ENCODE measurements at places on chromosomes 16 and 17.

- DNase-seq: no peak
Measured at GRCh38 chr16:54655121-54655590, 275.5 kb upstream of the IRX5 start.

DNA sequence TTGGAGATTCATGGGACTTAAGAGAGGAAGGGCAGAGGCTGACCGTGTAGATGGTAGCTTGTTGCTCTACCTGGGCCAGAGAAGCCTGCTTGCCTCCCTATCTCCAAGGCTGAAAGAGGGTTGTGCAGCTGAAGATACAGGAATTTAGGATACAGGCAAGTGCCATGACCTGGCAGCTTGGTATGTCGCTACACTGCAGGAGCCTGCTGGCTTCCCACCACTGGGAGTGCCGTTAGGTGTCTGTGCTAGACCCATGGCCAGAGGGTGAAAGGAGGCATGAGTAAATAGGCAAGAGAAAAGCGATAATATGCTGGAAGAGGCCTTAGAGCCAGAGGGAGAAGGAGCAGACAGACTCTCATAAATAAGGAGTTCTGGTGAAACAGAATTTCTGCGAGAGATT is 10.6 kb downstream of the NAA60 start:
- no peak for DNase-seq

DNA sequence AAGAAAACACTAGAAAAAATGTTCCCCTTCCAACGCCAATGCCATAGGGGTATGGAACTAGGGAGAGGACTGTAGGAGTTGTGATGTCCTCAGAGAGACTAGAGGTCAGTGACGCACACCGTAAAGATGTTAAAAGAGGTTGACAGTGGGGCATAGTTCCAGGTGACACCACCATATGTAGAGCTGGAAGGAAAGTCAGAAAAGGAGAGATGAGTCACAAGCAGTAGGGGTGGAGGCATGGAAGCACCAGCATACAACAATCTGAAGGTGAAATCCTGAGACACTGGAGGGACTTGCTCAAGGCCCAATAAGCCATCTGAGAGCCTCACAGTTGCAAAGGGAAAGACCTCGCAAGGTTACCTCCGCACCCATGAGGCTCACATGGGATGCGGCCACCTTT is 76.0 kb downstream of the ZNF18 start:
- DNase-seq: no peak

- DNase-seq: no peak
Measured at GRCh38 chr17:17633310-17633709, 41.8 kb upstream of the PEMT start.

GRCh38 chr17:81518785-81519283 is 6.2 kb upstream of the ACTG1 start:
- DNase-seq: no peak

DNA sequence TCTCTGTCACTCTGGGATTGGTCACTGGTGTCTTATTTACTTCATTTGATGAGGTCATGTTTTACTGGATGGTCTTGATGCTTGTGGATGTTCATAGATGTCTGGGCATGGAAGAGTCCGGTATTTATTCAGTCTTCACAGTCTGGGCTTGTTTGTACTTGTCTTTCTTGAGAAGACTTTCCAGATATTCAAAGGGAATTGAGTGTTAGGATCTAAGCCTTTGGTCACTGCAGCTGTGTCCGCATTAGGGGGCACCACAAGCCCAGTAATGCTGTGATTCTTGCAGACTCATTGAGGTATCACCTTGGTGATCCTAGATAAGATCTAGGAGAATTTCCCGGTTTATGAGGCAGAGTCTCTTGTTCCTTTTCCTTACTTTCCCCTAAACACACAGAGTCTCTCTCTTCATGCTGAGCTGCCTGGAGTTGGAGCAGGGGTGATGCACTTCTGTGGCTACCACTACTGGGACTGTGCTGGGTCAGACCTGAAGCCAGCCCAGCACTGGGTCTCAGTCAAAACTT is 214.7 kb downstream of the SPECC1 start:
- no peak for DNase-seq

DNA sequence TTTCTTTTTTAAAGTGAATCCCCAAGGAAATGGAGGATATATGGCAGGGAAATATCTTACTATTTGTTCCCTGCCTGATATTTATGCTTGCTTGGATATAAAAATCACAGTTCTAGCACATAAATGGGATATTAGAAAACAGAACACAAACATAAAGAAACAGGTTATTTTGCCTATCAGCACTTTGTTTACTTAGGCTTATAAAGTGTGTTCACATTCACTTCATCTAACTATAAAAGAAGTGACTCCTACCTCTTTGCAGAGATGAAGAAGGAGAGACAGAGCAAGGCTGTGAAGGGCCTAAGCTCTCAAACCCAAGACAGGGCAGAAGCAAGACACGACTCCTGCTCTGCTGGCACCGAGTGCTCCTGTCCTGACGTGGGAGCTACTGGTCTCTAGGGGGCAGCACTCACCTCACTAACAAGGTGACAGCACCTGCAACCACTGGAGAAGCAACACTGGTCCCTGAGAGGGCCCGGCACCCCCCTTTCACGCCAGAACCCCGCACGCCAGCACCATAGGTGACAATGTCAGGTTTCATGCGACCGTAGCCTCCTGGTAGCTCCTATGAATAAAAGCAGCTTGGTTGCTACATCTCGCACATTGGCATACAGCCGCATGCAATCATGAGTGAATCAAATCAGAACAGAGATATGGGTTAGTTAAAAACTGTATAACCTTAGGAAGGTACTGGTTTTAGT is 32.0 kb downstream of the MBTPS1 start:
- DNase-seq: no peak

DNA sequence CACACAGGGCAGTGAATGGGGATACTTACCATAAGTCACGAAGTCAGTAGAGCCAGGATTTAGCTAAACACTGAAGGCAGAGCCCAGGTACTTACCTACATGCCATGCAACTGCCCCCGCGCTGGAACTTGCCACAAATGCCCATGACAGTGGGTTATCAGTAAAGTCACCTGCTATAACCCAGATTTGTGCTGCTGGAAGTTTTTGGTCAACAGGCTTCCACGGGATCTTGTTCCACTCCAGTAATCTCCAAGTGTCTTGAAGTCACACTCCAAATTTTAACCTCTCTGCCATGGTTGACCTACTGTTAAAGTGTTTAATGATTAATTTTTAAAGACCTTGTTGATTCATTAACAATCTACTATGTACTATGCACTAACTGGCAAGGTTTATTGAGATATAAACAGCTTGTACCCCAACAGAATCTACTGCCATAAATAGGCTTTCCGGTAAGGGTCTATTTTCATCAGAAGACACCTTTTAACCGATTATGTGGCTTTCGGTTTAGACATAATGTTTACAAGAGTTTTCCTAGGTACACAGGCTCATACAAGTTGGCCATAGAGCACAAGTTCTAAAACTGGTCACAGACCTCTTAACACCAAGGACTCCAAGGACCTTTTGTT is 6.3 kb upstream of the SLC5A11 start:
- no peak for DNase-seq

GRCh38 chr16:70699696-70700095 is 13.8 kb upstream of the MTSS2 start:
- DNase-seq: no peak

DNA sequence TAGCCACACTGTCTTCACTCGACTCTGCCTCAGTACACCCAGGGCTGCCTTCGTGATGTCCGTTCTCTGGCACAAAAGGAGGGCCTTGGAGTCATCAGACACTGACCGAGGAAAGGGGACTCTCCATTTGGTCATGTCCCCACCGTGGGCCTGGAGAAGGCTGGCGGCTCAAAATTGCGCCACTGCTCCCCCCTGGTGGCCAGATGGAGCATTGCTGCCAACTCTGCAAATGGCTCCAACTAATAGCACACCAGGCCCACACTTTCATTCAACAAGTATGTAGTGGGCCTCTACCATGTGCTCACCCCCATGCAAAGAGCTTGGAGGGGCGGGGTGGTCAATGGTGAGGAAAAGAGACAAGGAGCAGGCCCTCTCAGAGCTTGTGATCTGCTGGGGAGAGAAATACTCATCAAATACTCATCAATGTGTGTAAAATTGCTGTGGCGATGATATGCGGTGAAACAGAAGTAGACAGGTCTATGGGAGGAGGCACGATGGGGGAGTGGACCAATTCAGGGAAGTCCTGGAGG is 5.2 kb upstream of the GRIN2C start:
- no peak for DNase-seq

- DNase-seq: no peak
Measured at GRCh38 chr17:40515011-40515410, 13.6 kb upstream of the TNS4 start.

- no peak for DNase-seq
Measured at GRCh38 chr16:19131825-19132218, 18.1 kb downstream of the ITPRIPL2 start.

DNA sequence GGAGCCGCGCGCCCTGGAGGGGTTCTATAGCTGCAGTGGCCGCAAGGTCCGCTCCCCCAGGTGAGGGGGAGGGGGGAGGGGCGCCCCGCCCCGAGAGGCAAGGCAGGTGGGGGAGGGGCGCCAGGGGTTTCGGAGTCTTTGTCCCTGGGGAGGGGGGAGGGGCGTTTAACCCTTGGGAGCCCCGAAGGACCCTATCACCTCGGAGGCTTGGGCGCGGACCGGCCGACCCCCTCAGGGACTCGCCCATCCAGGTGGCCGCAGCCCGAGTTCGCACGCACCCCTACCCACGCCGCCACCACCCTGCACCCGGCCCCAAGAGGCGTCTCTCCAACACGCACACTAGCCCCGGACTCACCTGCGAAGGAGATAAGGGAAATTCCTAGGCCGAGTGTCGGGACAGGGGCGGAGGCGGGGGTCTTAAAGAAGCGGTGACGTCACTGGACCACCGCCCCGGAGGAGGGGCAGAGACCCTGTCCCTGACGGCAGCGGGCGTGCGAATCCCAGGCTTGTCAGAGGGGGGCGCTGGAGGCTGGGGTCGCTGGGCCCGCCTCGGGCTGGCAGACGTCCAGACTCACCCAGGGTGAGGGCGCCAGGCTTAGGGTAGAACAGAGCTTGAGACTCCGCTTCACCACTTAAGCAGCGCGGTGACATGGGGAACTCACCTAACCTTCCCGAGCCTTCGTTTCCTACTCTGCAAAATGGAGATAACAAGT is at the start of gene CLDN6:
Gene CLDN6, minus strand, starts transcription at position 390 of the 713 bp plus-strand sequence. CDS start 2,162 bp downstream, outside the sequence.
- DNase-seq: no peak

GRCh38 chr16:77290451-77291115 is 91.4 kb downstream of the SYCE1L start:
- DNase-seq: no peak

DNA sequence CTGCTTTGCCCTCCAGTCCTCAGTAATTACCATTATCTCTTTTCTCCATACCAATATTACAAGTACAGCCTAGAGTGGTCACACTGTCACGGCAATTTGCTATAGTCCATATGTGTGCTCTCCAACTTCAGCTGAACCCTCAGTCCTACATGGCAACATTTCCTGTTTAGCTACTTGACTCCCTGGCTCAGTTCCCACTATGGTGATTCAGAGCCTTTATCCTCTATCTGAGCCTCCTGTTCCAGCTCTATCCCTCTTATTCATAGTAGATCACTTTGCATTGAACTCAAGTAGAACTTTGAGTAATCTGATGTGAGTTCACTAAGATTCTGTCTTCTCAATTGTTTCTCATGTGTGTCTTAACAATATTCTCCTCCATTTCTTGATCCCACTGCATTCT is 43.7 kb upstream of the GOSR1 start:
- DNase-seq: peak; percentile 47

DNA sequence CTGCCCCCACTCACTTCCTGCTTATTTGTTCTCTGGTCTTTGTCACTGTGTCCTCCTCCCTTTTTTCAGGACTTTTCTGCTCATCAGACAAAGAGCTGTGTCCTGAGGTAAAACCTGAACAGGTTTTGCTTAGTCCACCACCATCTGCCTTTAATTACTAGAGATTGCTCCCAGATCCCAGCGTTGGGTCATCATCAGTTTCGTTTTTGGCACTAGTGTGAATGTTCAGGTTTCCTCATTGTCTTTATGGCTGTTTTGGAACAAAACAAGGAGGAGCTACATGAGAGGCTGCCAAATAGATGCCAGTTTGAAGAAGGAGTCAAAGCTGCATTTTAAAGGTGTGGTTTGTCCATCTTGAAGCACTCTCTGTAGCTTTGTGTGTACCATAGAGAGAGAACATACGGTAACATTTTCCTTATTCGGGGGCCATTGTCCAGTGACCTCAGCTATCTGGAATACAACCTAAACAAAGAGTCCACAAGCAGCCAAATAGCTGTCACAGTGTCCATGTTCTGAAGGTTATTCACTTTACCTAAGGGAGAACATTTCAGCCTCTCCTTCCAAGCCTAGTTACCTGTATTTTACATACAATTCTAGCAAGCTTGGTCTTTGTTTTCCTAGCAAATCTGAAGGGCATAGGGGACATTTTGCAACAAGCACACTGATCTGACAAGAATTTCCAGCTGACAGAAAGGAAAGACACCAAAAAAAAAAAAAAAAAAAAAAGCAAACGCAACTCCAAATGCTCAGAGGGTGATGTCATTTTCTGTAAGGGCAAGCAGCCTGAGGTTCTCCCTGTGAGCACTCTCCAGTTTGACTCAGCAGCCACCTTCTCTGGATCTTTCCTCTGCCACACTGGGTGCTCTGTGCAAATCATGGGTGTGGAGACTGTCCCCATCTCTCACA is 196.1 kb downstream of the NTN1 start:
- peak; percentile 12 for DNase-seq

DNA sequence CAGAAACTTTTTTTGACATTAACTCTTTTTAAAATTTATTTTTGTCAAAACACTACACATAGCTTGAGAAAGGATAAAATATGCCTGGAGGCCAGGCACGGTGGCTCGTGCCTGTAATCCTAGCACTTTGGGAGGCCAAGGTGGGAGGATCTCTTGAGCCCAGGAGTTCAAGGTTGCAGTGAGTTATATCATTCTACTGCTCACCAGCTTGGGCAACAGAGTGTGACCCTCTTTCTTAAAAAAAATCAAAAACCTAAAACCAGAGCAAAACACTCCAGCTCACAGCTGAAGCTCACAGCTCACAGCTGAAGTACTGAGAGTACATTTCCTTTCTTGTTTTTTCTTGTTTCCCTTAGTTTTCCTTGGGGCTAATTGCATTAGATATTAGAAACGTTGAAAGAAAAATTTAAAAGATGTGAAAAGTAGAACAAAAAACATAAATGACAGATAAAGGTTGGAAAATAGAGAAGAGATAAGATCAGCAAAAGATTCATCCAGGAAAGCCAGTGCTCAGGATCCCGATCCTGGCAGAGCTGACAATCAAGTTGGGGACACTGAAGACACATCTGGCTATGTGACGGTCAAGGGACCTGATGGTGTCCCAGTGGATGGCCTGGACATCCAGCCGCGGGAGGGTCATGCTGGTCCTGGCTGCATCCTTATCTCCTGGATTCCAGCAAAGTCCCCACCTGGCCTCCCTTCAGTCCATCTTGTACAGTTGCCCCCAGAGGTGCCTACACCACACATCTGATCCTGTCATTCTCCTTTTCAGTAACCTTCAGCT is 9.8 kb downstream of the CHST6 start:
- DNase-seq: no peak

All from AG04449 (cell line).